Sigmoid colon (tissue), 7 donors: ENCODE measurements at places on chromosomes 2 and 18. TPM values are rescaled to one million over a fixed set of nuclear protein-coding genes. Genes with fewer than 3 reads are reported as not detected.

- DNase-seq: no peak
Observed at GRCh38 chr2:67526283-67526682, 129.2 kb downstream of the ETAA1 start.

- no peak for DNase-seq
Observed at GRCh38 chr2:110205660-110206455, 1.0 kb upstream of the NPHP1 start.

SAG gene
- not detected for total RNA-seq

DNA sequence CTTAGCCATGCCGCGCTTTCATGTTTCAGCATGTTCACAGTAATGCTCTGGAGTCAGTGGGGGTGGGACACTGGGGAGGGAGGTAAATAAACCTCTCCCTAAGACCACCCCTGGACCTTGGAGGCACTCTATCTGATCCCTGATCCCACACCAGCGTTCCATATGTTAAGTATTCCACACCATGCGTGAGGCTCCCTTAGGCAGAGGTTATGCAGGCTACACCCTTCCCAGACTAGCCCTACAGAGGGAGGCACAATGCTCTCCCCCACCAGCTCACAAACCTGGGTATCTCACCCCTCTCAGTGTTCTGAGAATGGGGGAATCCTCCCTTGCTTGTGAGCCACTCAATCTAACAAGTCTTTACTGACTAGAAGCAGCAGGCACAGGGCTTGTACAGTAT lies 1610.4 kb upstream of the ZEB2 start:
- peak; percentile 48 for DNase-seq

ASPRV1 gene
- 1.3 TPM for total RNA-seq

CNPPD1 gene
- 38.5 TPM for total RNA-seq

DNA sequence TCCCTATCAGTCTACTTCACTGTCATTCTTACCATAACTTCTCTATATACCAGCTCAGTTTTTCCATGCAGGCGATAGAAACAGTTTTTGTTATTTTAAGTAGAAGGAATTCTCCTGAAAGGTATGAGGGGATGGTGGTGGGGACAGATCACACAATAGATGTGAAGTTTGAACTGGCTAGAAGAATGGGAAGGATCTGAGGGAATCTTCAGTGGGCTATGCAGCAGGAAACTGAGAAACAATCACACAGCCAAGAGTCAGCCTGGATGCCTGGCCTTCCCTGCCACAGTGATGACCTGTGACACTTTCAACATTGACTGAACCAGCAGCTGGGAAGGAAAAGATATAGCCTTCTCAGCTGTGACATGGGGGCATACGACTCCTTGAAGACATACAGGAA lies 329.1 kb upstream of the GULP1 start:
- no peak for DNase-seq

CXCR2 gene
- total RNA-seq: not detected

GRCh38 chr2:226483143-226483542 lies 316.5 kb downstream of the IRS1 start:
- DNase-seq: no peak

DNA sequence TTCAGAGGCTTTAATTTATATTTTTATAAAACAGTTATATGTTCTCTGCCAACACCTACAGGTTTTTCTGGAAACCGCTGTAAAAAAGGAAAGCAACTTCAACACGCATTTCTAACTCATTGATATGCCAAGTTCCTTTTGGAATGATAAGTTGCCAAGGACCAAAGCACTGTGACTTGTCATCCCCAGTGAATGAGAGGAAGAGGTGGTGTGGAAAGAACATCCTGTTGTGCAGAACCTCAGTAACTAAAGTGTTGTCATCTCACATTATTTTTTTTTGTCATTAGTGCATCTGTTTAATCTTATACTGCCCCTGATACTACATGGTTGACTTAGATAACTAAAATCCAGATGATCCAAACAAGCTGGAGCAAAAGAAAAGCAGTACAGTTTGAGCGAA lies 96.0 kb upstream of the NEUROD1 start:
- no peak for DNase-seq

- no peak for DNase-seq
Observed at GRCh38 chr18:70489986-70490933, 201.4 kb downstream of the SOCS6 start.

ABCG5 gene
- total RNA-seq: not detected

GRCh38 chr2:10897956-10898355 lies 13.8 kb upstream of the KCNF1 start:
- DNase-seq: no peak
